ELR (cell line): ENCODE measurements at places on chromosomes 3 and 15.

DNA sequence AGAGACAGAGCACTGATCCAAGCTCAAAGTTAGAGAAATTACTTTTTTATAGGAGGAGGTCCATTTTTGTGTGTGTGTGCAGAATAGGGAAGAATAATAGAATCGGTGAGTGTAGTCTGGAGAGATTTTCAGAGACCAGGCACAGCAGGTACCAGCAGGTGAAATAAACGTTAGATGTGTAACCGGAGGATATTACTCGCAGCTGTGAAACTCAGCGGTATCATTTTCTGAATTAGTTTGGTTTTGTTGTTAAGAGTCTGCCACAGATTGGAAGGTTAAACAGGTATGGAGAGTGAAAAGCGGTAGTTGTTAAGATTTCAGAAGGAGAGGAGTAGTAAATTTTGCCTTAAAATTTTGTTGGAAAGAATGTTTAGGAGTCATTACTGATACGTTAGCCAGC is 69.9 kb downstream of the RGMA start:
- no peak for DNase-seq

GRCh38 chr3:120599211-120599610 is 3.1 kb downstream of the NDUFB4 start:
- no peak for DNase-seq

DNA sequence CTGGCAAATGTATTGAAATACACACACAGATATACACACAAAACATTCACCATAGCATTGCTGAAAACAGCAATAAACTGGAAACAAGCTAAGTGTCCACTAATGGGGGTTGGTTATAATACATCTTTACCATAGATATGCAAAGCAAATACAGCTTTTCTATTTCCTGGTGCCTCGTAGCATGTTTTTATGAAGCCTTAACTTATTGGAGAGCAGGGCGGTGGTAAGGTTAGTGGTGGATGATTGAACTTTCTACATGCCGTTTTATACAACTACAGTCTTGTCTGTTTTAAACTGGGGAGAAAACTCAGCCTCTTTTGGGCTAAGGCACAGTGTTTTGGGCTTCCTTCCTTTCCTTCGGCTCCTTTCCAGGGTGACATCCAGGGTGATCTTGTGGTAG is 104.5 kb downstream of the NR2F2 start:
- DNase-seq, result no peak

DNA sequence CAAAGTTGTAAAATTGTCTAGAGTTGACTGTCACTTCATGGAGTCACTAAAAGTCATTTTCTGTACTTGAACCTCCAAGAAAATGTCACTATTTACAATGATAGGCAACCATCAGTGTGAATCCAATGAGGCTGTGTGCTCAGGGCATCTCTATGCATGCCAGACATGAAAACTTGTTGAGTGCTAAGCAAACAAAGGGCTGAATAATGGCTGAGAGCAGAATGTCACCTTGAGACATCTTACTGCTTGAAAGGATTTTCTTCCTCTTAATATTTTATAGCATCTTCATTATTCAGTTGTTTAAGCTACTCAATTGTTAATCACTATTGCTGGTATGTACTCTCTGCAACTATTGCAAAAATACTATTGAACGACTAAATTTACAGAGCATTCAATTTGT is 184.7 kb downstream of the PLCH1 start:
- DNase-seq, result no peak

DNA sequence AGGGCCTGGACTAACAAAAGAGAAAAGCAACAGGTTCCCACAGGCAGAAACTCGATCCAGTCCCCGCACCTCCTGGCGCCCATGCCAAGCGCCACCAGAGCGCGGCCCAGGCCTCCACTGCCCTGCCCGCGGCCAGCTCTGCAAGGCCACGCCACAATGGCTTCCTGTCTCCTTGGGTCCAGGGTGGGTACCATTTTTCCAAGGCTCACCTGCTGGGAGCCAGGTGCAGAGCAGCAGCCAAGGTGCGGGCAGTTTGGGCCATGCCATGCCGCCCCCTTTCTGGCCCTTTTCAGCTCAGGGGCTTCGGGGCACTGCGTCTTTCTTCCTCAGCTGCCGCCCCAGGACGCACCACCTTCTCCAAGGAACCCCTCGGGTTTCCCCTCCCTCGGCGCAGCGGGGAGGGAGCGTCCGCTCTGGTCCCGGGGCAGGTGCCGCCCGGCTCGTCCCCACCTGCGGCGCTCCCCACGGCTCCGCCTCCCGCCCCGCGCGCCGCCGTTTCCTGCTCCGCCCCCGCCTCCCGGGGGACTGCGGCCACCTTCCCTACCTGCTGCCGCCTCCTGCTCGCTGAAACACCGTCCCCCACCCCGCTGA is at the start of gene ILDR1:
TSS of gene ILDR1 (minus strand) at position 437 of the 591 bp plus-strand sequence. CDS start at position 267, 170 bp downstream.
- DNase-seq, result no peak

- DNase-seq, result no peak
Measured at GRCh38 chr3:6281662-6282061, 579.3 kb upstream of the GRM7 start.

- DNase-seq, result peak; percentile 53
Measured at GRCh38 chr15:63462088-63462487, 42.3 kb upstream of the USP3 start.

GRCh38 chr3:74127256-74127655 is 487.2 kb downstream of the CNTN3 start:
- no peak for DNase-seq

GRCh38 chr15:78175330-78175729 is 26.2 kb downstream of the IDH3A start:
- no peak for DNase-seq
